RCC 7860 (cell line): ENCODE measurements at places on chromosomes 13 and 19.

- no peak for DNase-seq
These were observed 6.1 kb downstream of the RNF126 start for GRCh38 chr19:656751-657559.

DNA sequence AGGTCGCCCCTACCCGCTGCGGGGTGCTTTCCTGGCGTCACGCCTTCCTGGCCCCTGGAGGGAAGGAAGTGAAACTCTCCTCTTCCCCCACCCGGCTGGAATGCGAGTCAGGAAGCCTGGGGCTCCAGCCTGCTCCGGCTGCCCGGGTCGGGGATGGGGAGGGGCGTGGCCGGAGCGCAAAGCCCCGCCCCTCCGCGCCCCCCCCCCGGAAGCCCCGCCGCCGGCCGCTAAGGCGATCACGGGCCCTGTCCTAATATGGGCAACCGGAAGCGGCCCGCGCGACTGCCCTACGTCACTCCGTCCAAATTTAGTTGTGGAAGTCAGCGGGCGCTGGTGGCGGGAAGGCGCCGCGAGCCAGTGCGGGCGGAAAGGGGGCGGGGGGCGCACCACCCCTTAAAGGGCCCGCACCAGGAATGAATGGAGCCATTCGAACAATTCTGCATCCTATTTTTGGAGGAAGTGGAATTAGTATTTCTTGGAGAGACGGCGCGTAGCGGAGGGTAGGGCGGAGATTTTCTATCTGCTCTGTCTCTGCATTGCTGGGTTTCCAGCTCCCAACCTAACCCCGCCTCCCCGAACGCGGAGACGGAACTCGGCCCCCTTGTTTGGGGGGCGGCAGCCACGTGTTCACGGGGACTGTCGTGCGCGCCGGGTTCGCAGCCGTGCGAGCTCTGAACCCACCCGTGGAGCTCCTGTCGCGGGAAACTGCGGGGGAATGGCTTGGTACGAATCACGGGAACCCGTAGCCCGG lies 1.6 kb downstream of the IER2 start:
- DNase-seq: peak; percentile 96

GRCh38 chr19:41334793-41335192 lies 18.9 kb downstream of the TGFB1 start:
- DNase-seq: no peak

GRCh38 chr13:94112227-94112626 lies 367.3 kb downstream of the DCT start:
- DNase-seq: peak; percentile 86

DNA sequence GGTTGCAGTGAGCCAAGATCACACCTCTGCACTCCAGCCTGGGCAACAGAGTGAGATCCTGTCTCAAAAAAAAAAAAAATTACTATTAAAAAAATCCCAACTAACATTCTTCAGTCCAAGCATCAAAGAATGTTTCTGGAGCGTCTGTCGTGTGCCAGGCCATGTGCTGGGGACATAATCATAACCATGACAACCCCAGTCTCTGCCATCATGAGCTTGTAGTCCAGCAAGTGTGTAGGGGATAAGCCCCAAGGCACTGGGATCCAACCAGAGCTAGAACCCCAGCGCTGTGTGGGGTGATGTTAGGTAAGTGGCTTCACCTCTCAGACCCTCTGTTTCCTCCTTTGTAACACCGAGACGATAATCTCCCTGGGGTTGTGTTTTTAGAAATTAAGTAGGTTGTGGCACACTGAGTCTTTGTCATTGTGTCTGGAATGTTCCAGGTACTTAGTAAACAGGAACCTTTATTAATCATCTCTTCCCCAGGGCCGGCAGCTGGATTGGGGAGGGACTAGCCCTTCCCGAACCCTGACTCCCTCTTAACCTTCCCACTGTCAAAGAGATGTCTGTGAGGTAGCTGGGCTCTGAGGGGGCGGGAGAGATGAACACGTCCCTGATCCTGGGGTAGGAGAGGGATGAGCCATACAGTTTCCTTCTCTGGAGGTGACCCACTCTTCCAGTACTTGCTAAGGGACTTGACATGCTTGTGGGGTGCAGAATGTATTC lies 5.2 kb downstream of the ITPKC start:
- no peak for DNase-seq

DNA sequence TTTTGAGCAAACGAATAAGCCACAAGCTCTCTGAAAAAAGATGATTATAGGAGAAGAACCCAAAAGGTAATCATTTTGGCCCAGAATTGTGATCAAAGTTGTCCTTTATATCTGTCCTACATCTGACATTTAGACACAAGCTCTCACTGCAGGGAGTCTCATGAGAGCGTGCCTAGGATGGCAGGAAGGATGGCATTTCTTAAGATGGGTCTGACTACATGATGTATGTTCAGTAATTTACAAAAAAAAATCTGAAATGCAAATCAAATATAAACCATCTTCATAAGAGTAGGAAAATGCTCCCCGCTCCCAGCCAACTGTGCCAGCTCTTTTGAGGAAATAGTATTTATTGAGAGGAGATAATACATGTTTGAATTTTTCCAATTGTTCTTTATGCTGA lies 81.0 kb upstream of the MBNL2 start:
- no peak for DNase-seq

- DNase-seq: no peak
These were observed 18.3 kb downstream of the NMRK2 start for GRCh38 chr19:3950871-3951861.

GRCh38 chr13:85651440-85651839 lies 147.8 kb downstream of the SLITRK6 start:
- DNase-seq: no peak

DNA sequence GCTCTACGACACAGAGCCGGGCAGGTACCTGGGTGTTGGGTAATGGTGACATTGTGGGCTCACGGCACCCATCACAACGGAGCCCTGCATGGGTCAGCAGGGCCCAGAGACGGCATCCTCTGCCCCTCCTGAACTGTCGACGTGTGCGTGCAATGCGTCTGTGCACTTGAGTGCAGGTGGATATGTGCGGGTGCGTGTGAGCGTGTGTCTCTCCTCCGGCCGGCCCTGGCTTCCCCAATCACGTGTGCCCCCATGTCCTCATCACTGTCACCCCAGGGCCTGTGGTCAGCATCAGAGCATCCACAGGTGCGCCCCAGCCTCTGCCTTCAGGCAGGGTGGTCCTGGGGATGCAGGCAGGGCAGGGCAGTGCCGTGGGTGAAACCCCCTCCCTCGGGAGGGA lies 37.2 kb upstream of the TPM4 start:
- DNase-seq: no peak
